NCI-H1694 (cell line): ENCODE measurements at places on chromosomes 2 and 18.
A peak's percentile ranks its signal among the peaks of the same experiment; 100 is the strongest.

GRCh38 chr2:159650574-159650973 is 34.2 kb upstream of the BAZ2B start:
- no peak for DNase-seq

DNA sequence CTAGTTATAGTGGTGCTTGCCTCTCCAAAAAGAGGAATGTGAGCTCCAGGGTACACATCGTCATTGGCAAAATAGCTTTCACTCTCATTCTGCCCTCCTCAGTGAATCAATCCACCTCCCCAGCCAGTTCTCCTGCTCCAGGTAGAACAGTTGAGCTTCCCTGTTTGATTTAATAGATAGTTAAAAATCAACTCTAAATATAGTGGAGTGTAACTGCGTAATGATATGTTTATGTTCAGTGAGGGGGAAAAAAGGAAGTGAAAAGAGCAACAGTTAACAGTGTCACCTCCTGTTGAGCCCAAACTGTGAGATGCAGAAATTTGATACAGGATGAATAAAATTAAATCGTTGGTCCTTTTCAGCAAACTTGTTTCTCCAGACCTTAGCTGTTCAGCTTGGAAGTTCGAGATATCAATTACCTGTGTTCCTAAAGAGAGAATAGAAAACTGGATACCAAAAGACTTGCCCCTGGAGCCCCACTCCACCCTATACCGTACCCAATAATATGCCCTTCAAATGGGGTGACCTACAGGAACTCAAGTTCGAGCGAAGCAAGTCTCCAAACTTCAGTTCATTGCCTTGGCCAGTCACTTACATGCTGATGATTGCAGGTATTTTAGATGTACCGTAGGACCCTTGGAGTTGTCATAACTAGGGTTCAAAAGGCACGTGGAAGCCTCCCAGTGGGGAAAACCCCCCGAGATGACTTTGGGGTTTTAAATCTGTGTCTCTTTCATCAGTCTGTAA is 708.4 kb downstream of the RNF144A start:
- no peak for DNase-seq

GRCh38 chr2:235149240-235149659 is 197.4 kb downstream of the SH3BP4 start:
- no peak for DNase-seq

- no peak for DNase-seq
These were observed 234.4 kb upstream of the RGPD4 start for GRCh38 chr2:107592280-107592624.

DNA sequence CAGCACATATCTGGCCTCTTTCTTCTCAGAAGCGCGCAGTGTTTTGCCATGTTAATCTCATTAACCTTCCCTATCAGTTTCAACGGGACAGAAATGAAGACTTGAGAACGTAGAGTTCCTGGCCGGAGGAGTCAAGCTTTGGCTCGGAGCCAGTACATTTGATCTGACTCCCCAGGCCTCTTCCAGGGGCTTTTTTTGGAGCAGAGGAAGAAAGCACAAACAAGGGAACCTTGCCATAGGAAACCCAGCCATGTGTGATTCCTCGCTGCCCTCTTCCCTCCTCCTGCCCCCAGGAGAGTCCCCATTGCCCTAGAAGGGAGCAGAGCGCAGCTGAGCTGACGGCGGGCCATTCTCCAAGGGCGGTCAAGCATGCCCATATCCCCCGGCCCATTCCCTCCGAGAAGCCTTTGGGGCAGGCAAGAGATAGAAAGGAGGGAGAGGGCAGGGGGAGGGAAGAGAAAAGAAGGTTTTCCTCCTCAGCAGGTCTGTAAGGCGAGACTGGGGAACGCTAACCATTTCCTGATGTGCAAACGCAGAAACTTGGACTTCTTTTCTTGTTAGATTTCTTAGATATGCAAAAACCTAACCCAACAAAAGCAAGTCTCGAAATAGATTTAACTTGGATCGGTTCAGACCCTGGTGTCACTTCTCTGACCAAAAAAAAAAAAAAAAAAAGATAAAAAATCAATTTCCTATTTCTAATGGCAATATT is 63.7 kb upstream of the POU3F3 start:
- DNase-seq = no peak

DNA sequence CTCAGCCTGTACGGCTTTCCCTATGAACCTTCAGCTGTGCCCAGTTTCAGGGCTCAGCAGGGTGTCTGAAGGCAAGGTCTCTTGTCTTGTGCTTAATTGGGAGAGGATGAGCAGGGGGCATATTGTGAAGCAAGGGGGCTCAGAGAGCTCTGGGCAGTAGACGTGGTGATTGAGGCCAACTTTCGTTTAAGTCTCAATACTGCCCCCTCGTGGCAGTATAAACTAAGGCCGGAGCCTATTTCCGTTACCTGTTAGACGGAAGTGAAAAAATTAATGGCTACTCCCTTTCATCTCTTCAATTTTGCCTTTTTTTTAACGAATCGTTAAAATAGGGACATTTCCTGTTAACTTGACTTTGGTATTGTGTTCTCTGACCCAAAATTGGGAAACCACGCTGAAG is 193.4 kb downstream of the TDRD15 start:
- DNase-seq = peak; percentile 79

- no peak for DNase-seq
These were observed 3.1 kb downstream of the PROM2 start for GRCh38 chr2:95277246-95277906.

GRCh38 chr2:116582850-116583249 is 1231.6 kb upstream of the DDX18 start:
- DNase-seq = no peak

DNA sequence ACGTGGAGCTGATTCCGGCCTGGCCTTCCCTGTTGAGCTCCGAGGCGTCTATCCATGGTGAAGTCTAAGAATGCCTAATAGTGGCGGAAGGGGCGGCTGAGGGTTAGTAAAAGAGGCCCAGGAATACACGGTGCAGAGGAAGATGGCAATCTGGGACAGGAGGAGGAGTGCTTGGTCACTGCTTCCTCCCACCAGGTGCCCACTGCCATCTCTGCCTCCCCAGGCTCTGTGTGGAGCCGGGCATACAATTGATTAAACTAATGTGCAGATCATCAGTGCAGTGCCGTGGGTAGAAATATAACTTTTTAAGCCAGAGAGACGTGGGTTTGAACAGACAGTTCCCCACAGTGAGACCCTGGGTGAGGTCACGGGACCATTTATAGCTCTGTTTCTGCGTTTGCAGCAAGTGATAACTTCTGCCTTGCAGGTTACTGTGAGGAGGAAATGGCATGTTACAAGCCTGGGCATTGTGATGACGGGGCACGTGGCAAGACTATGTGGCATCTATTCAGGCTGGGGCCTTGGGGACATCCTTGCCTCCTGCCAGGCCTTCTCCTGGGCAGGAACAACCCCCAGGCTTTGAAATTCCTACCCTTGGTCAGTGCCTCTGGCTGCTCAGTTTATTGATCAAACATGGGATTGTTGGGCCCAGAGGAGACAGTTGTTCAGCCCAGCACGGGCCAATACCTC is 204.9 kb downstream of the ASB1 start:
- DNase-seq = no peak

GRCh38 chr2:178990533-178991241 is 59.2 kb downstream of the CCDC141 start:
- no peak for DNase-seq

GRCh38 chr2:48467637-48468036 is 62.3 kb upstream of the STON1 start:
- DNase-seq = no peak

- no peak for DNase-seq
These were observed 53.6 kb downstream of the STRN start for GRCh38 chr2:36912695-36913094.

DNA sequence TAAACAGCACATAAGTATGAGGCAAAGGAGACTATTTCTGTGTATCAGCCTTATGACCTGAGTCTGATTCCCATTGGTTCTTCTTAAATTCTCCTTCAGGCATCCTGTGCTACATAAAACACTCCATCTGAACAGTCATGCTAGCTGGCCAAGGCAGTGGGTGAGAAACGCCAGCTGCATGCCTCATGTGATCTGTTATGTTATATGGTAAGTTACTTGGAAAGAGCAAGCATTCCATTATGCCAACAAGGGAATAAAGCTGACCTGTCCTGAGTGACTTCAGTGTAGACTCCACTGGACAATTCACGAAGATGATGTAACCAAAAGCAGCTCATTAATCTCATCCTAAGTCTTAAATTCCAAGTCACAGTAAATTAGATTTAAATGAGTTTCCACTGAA is 216.5 kb upstream of the FN1 start:
- DNase-seq = no peak

- DNase-seq = no peak
These were observed 264.4 kb upstream of the REV1 start for GRCh38 chr2:99754210-99754609.
